ENCODE measurements at places on chromosomes 4 and X.

- no peak for DNase-seq
Measured at GRCh38 chrX:115949900-115950822, 220.4 kb upstream of the AGTR2 start.

- DNase-seq: no peak
Measured at GRCh38 chr4:1792158-1792831, 798 bp upstream of the FGFR3 start.

- DNase-seq: no peak
Measured at GRCh38 chr4:75916091-75916661, 13.9 kb upstream of the PPEF2 start.

DNA sequence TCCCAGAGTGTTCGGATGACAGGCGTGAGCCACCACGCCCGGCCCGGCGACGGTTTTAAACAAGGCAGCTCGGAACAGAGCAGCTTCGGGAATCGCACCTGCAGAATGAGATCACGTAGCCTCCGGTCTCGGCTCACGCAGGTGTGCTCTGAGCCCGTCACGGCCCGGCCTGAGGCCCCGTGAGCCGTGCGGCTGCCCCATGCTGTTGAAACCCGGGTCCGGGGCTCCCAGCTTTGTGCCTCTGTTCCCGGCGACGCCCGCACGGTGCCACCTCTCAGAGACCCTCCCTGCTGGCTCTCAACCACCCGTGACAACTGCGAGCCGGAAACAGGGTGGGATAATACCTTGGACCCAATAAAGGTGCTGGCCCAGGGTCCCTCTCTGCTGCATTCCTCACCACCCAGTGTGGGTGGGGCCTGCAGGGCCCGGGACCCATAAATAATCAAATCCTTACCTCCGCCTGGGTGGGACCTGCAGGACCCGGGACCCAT lies 13.4 kb upstream of the PLCXD1 start:
- DNase-seq: no peak

DNA sequence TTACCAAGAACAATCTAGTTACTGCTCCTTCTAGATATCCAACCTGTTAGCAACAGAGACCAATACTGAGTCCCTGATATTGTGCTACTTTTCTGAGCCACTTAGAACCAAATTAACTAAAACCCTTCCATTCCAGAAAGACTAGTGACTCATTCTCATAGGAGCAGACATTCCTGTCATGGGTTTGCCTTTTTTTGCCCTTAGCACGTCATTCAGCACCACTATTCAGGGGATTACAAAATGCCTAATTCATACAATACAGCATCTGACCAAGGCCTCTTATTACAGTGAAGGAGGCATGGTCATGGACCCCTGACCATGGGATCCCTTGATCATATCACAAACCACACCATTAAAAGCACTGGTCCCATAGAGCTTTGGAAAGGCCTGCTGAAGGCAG lies 123.8 kb upstream of the CXCL13 start:
- no peak for DNase-seq

- DNase-seq: no peak
Measured at GRCh38 chr4:51963841-51964517, 56.2 kb downstream of the LRRC66 start.

GRCh38 chrX:103754401-103754800 lies 22.2 kb upstream of the PLP1 start:
- DNase-seq: no peak

GRCh38 chrX:21934414-21934813 lies 6.1 kb upstream of the SMS start:
- DNase-seq: no peak

GRCh38 chr4:14364953-14365536 lies 637.2 kb upstream of the CPEB2 start:
- DNase-seq: no peak

DNA sequence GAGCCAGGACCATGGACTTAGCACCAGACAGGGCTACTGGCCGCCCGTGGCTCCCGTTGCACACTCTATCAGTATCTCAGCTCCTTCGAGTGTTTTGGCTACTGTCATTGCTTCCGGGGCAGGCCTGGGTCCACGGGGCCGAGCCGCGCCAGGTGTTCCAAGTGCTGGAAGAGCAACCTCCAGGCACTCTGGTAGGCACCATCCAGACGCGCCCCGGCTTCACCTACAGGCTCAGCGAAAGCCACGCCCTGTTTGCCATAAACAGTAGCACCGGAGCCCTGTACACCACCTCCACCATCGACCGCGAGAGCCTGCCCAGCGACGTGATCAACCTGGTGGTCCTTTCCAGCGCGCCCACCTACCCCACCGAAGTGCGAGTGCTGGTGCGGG lies 1.6 kb downstream of the FAT4 start:
- no peak for DNase-seq

DNA sequence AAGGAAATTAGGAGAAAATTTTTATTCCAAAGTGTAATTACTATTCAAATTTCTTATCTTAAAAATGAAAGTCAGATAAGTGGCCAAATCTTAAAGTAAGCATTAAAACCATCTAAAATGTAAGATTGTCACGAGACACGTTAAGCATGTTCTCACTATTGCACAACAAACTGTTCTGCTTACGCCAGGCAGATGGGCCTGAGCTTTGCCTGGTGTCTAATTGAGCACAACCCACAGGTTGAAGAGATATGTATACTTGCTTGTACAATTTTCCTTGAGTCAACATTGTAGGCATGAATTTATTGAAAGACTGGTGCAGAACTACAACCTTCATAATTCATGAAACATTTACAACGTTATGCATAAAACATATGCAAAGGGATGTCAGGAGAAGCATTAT lies 3.9 kb downstream of the RNF128 start:
- no peak for DNase-seq

- no peak for DNase-seq
Measured at GRCh38 chrX:120559804-120560203, 958 bp downstream of the CUL4B start.

DNA sequence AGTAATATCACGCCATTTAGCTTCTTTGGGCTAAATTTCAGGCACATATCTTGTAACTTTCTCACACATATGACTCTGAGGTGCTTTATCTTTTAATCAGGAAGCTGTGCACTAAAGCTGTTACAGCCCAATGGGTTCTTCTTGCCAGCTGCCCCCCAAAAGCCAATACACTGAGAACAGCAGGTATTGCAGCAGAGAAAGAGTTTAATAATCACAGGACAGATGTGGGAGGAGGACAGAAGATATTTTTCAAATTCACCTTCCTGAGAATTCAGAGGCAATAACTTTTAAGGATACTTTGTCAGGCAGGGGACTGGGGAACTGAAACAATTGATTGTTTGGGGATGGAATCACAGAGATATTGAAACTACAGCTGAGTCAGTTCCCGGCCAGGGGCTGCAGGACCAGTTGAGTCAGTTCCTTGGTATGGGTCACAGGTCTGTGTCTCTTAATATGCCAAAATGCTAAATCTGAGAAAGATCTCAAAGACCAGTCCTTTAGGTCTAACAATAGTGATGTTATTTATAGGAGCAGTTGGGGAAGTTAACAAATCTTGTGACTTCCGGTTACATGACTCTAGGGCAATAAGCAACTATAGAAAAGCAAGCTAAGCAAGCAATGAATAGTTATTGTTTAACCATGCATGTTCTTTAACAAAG lies 28.1 kb downstream of the DDIT4L start:
- DNase-seq: no peak

DNA sequence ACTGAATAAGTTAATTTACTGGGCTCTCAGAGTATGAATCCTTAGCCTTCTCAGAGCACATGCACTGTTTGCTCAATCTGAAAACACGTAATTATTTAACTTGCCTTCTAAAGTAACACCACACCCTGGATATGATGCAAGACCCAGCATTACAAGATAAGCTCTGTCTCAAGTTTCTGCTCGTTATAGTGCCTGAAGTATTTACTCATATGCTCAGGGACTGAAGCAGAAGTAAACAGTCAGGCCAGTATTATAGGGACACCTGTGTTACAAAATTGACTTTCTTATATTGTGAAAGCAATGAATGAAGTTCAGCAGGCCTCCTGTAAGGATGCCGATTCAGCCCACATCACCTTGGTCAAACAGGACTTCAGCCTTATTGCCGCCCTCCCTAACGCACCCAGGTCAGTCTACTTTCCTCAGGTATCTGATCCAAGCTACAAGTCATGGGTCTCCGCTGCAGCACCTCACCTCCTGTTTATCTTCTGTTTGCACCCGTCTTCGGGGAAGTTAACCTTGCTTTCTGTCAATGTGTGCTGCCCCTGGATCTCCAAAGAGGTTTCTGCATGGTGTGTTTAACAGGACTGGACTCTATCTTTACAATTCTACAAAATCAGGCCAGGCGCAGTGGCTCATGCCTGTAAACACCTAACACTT lies 42.8 kb upstream of the KLF3 start:
- no peak for DNase-seq

GRCh38 chr4:602559-602942 lies 22.8 kb upstream of the PDE6B start:
- peak; percentile 65 for DNase-seq
